ENCODE measurements at places on chromosomes 7 and 10.

GRCh38 chr10:8404721-8405120 lies 350.2 kb downstream of the GATA3 start:
- peak; percentile 20 for DNase-seq

DNA sequence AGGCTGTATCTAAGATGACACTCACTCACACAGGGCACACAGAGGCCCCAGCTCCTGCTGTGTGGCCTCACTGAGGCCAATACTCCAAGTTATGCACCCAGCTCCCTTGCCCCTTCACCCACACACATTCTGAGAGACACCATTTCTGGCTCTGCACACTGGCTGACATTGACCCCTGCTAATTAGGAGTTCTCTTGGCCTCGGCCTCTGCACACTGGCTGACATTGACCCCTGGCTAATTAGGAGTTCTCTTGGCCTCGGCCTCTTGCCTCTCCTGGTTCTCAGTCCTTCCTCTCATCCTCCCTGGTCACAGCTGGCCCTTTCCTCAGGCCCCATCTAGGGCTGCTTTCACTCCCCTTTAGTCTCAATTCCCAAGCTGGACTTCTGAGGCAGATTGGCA lies 97.3 kb downstream of the GRID1 start:
- DNase-seq = no peak

DNA sequence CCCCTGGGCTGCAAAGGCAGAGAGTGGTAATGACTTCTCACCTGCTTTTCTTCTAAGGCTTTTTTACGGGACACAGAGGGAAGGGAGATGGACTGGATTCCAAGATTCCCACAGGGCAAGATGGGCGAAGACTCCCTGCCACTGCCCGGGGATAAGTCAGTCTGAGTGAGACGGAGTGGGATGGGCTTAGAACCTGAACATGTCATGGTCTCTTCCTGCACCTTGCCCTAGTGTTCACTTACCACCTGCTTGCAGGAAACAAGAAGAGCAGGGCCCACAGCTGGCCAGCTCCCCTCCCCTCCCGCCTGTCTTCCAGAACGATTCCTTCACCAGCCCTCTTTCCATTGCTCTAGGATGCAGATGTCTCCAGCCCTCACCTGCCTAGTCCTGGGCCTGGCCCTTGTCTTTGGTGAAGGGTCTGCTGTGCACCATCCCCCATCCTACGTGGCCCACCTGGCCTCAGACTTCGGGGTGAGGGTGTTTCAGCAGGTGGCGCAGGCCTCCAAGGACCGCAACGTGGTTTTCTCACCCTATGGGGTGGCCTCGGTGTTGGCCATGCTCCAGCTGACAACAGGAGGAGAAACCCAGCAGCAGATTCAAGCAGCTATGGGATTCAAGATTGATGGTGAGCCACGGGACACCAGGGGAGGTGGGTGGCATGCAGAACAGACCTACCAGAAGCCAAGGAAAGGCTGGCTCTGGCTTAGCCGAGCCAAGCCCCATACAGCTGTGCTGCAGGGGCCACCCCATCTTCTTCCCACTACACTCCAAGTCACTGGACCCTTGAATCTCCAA lies 1.3 kb downstream of the SERPINE1 start:
- DNase-seq = no peak

GRCh38 chr10:86506499-86506898 lies 15.1 kb downstream of the WAPL start:
- no peak for DNase-seq

DNA sequence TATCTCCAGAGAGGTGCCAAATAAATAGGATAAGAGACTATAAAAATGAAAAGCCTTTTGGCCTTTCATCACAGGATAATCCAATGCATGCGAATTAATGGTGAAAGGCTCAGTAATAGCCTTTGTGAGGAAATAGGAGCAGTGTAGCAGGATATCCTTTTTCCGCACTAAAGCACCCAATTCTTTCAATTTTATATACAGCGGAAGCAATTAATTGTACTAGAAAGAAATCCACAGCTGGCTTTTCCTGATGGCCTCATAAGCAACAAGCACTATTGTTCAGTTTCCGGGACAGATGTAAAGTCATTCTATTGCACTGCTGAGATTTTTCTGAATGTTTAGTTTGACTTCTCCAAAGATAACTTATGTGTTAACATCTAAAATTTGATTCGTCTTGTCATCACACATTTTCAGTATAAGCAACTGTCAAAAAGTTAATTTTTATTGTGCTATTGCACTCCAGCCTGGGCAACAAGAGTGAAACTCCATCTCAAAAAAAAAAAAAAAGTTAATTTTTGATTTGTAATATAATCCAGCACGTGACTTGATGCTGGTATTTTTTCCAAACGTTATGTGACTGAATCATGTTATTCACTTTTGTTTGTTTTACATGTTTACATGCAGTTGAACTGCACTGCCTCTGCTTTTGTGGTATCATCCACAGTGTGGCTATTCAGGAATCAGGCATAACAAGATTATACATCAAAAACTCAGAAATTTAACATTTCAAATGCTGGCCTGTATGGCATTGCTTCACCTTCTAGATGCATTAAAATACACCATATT lies 8.4 kb upstream of the BMPR1A start:
- no peak for DNase-seq

DNA sequence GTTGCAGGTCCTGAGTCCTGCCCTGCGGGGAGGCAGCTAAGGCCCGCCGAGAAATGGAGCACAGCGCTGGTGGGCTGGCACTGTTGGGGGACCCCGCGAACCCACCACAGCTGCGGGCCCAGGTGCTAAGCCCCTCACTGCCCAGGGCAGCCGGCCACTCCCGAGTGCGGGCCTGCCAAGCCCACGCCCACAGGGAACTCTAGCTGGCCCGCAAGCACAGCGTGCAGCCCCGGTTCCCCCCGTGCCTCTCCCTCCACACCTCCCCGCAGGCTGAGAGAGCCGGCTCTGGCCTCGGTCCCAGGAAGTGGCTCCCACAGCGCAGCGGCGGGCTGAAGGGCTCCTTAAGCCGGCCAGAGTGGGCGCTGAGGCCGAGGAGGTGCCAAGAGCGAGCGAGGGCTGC lies 3.5 kb upstream of the NSMCE4A start:
- no peak for DNase-seq

DNA sequence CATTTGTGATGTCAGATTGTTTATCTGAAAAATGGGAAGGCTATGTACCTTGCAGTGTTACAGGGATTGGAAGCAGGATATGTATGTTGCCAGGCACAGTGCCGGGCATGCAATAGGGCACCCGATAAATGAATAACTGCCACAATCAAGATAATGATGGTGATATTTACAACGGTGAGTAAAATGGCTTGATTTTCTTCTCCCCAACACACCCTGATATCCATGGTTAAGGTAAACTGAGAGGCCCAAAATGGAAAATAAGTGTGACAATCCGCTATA lies 108.3 kb downstream of the CYP26A1 start:
- no peak for DNase-seq

- DNase-seq = no peak
Observed at GRCh38 chr7:115941703-115942268, 88.8 kb downstream of the TFEC start.

- no peak for DNase-seq
Observed at GRCh38 chr10:128626397-128627000, 500.3 kb upstream of the MKI67 start.

GRCh38 chr7:138388673-138389491 lies 71.2 kb upstream of the TRIM24 start:
- no peak for DNase-seq

DNA sequence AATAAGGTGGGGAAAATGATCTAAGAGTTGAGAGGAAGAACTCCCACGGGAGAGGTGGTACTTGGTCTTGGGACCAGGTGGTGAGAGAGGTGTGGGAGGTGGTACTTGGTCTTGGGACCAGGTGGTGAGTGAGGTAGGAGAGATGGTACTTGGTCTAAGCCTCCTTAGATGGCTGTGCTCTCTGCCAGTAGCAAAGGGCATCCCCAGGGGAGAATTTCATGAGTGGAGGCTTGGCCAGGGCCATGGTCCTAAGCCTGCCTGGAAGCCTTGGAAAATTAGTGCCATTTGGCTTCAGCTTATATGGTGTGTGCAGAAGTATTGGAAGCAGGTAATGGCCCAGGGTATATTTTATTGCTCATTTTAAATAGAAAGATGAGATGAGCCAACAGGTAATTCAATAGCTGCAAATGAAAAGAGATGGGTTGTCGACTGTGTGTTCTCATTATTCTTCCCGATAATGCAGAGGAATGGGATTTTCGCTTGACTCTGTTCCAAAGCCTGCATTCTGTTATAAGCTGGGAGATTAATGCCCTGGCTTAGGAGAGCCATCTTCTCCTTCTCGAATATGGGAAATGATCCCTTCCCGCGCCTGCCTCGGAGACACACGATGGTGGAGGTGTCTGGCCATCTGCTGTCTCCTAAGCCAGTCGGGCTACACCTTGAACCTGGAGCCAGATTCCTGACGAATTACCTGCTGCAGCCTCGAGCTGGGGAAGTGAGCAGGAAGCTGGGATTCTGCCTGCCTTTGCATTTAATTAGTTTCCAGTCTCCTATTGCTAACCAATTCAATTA lies 287.8 kb downstream of the GALNT17 start:
- no peak for DNase-seq

- DNase-seq = no peak
Observed at GRCh38 chr7:3795141-3795540, 494.1 kb downstream of the SDK1 start.

DNA sequence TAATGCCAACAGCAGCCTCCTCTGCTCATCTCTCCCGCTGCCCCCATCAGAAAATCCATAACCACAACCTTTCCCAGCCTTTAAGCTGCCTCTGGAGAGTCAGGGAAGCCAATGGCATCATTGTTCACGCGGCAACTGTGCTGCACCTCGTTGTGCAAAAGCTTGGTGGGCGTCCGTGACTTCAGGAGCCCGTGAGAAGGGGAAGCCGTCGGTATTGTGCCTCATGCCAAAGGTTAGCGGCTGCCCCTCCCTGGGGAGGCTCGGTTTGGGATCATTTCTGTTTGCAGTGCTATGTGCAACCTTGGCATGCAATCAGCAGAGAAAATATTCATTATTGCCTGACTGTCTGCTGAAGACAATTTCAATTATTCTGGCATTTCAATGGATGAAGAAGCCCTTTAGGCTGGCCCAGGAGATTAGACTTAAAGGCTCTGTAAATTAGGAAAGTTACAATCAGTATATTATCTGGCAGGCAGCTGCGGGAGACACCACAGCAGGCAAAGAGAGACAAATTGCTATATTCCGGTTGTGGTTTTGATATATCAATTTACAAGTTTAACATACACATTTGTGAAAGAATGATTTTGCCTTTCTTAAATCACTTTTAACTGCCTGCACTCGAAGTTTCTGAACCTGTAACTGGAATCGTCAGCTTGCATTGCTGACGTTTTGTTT lies 244.5 kb downstream of the GATA3 start:
- DNase-seq = no peak

DNA sequence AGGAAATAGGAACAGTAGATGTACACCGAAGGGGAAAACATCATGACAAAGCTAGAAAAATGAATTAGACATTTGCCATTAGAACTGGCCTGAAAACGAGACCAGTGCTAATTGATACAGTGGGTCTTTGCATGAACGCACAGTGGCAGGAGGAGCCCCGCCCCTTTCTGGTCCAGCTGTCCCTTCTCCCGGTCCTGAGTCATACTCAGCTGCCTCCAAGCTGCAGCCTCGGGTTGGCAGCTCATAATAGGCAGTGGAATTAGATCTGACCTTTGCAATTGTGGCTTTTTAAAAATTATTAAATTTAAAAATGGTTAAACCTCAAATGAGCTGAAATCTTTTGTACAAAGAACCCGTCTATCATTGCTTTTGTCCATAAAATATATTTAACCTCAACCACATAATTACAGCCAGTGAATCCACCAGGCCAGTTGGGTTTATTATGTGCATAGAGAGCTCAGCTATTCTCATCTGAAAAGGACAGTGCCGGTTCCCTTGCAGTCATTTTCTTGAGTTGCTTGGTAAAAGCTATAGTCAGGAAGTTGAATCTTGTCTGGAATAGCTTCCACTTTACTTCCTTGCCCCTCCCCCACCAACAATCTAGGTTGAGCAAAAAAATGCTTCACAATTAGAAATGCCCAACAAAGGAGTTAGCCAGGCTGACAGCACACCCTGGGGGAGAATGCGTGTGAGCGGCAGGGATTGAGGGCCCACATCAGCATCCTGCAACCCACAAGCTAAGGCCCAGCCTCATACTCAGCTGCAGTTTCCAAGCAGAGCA lies 147.1 kb downstream of the BUB3 start:
- DNase-seq = no peak

GRCh38 chr7:128431221-128431620 lies 21.4 kb upstream of the IMPDH1 start:
- no peak for DNase-seq

GRCh38 chr10:17820943-17821342 lies 11.8 kb downstream of the MRC1 start:
- no peak for DNase-seq

GRCh38 chr7:41219276-41219675 lies 483.6 kb downstream of the INHBA start:
- no peak for DNase-seq

GRCh38 chr7:149655784-149656183 lies 117.6 kb downstream of the ZNF467 start:
- DNase-seq = no peak

DNA sequence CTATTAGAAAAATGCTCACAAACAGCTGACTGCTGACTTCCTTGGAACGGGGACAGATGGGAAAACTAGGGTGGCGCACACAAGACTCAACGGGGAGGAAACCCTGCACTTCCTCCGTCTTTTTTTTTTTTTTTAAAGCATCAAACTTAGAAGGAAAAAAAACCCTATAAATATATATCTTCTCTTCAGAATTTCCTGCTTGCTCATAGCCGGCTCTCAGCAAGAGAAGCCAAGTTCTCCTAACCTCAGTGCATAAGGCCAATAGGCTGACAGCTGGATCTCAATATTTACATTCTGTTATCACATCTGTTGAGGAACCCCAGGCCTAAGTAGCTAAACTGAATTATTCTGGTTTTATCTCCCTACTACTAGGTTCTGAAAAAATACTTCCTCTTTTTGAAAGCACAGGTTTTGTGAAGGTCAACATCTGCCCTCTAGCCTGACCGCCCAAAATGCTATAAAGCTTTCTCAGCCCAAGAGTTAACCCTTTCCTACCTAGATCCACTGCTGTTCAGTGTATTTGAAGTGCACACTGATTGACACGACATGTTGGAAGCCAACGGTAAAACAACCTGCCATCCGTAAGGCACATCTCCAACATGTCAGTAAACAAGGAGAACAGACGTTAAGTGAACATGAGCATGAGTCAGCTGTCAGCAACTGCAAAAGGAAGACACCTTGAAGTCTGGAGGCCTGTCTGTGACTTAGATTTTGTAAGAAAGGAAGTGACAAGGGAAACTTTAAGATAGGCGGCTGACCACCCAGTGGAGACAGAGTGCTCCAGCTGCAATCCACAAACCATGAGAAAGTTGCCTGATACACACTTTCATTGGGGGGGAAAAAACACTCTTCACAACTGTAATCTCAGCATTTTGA lies 83.8 kb downstream of the EBLN1 start:
- no peak for DNase-seq

GRCh38 chr7:43108255-43109011 lies 4.0 kb upstream of the HECW1 start:
- DNase-seq = no peak

DNA sequence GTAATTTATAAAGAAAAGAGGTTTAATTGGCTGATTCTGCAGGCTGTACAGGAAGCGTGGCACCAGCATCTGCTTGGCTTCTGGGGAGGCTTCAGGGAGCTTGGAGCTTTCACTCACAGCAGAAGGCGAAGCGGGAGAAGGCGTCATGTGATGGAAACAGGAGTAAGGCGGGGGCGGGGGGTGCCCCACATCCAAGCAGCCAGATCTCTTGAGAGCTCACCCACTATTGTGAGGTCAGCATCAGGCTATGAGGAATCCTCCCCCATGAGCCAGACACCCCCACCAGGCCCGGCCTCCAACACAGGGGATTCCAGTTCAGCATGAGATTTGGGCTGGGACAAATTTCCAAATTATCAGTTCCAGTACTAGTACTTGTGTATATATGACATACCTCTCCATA lies 46.2 kb downstream of the WDR37 start:
- no peak for DNase-seq
